ENCODE measurements at places on chromosomes 16 and 17. TPM values are rescaled to one million over a fixed set of nuclear protein-coding genes. Genes with fewer than 3 reads are reported as not detected.

GRCh38 chr17:78226055-78226758, 5.2 kb upstream of the TMEM235 start:
- no peak for DNase-seq
- no peaks in the 10 kb centered on the region for H3K27me3 ChIP-seq
- H3K4me1 ChIP-seq = no peaks in the 10 kb centered on the region
- no peak overlapping the region for H3K27ac ChIP-seq
- no peaks in the 10 kb centered on the region for H3K36me3 ChIP-seq
- H3K4me3 ChIP-seq = no peak overlapping the region

DNA sequence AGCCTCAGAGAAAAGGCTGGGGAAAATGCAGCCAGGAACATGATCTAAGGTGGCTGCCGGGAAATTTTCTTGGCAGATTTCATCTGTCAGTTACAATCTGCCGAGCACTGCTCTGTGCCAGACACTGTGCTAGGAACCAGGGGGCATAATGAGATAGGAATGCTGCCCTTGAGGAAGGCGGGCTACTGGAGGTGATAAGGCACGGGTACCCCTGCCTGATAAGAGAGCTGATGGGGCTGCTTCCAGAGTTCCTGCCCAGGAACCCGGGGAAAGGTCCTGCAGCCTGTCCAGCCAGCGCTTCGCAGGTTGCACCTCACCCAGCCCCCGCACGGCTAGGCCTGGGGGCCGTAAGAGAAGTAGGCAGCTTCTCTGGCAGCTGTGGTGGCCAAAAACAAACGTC, 3.1 kb downstream of the SCNN1G start:
- DNase-seq = no peak
- peaks cover 9% of the 10 kb centered on the region for H3K4me1 ChIP-seq
- no peak overlapping the region for H3K27ac ChIP-seq
- no peaks in the 10 kb centered on the region for H3K27me3 ChIP-seq
- H3K4me3 ChIP-seq = no peak overlapping the region
- no peaks in the 10 kb centered on the region for H3K36me3 ChIP-seq

- DNase-seq = peak; percentile 62
- peaks cover 18% of the 10 kb centered on the region for H3K4me1 ChIP-seq
- no peak overlapping the region for H3K4me3 ChIP-seq
- no peaks in the 10 kb centered on the region for H3K36me3 ChIP-seq
- no peaks in the 10 kb centered on the region for H3K27me3 ChIP-seq
Measured at GRCh38 chr16:14302031-14302398, 230.9 kb downstream of the MRTFB start.

- no peak overlapping the region for H3K27ac ChIP-seq
- H3K4me1 ChIP-seq = no peaks in the 10 kb centered on the region
- no peaks in the 10 kb centered on the region for H3K27me3 ChIP-seq
- peaks cover 34% of the 10 kb centered on the region for H3K36me3 ChIP-seq
Measured at GRCh38 chr17:56897646-56898424, 16.0 kb downstream of the TRIM25 start.

DNA sequence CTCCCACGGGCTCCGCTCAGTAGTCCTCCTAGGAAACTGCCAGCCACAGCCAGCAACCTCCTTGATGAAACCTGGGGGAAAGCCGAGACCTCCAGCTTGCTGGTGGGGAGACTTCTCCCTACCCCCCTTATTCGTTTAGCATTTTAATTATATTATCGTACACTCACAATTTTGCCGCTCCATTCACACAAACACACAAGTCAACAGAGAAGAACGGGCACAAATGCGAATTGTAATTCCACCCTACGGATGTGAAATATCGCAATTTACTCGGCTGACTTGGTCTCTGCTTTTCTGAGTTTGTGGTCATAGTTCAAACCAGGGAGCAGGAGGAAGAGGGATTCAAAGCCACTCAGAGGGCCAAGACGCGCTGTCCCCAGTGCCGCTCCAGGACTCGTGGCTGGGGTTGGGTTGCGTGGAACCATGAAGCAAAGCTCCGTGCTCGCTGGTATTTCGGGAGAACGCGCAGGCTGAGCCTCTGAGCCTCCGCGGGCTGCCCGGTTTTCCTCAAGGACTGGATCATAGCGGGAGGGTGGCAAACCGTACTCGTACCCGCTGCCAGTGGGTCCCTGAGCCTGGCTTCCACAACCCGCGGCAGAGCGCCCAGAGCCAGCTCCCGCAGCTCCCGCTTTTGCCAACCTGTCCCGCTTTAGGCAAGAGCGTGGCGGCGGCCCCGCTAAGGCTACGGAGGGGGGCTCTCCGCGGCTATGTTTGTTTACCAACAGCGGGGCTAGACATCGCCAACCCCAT, 2.0 kb downstream of the LHX1 start:
- H3K27ac ChIP-seq = no peak overlapping the region
- H3K4me3 ChIP-seq = no peak overlapping the region
- peaks cover 40% of the 10 kb centered on the region for H3K4me1 ChIP-seq
- no peaks in the 10 kb centered on the region for H3K36me3 ChIP-seq
- DNase-seq = no peak
- peaks cover 90% of the 10 kb centered on the region for H3K27me3 ChIP-seq

DNA sequence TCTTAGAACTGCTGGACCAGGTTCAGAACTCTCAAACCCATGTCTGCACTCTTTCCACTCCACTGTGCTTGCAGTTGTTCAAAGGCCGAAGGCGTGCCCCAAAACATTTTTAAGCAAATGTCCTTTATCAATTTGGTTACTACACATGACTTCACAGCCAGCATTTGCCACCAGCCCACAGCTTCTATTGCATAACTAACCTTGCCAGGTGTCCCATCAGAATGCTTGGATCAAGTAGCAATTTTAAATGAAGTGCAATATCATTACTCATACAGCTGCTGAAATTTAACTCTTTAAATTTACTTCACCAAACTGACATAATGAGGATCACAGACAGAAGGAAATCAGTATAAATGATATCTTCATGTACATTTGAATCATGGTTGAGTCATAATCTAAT, 29.8 kb upstream of the HS3ST3A1 start:
- no peak for DNase-seq
- no peaks in the 10 kb centered on the region for H3K4me1 ChIP-seq
- H3K4me3 ChIP-seq = no peak overlapping the region
- H3K27ac ChIP-seq = no peak overlapping the region
- no peaks in the 10 kb centered on the region for H3K36me3 ChIP-seq
- no peaks in the 10 kb centered on the region for H3K27me3 ChIP-seq

The ABCA5 gene
- total RNA-seq = 39.2 TPM

The NLRC3 gene
- 4.7 TPM for total RNA-seq

The SMARCD2 gene
- 75.0 TPM for total RNA-seq

The TRIM72 gene
- total RNA-seq = not detected

The KRT37 gene
- not detected for total RNA-seq

The HBZ gene
- total RNA-seq = not detected

The PABPN1L gene
- total RNA-seq = not detected

The EDC4 gene
- total RNA-seq = 42.3 TPM
